Stimulated activated CD4-positive, alpha-beta T cell treated with anti-CD3 and anti-CD28 coated beads, Interleukin-1b, Interleukin-23, amount 100 ng/mL, for 1 hour (primary cell): ENCODE measurements at places on chromosomes 2 and 18.

- DNase-seq: no peak
Measured at GRCh38 chr2:31335921-31336585, 78.5 kb downstream of the XDH start.

DNA sequence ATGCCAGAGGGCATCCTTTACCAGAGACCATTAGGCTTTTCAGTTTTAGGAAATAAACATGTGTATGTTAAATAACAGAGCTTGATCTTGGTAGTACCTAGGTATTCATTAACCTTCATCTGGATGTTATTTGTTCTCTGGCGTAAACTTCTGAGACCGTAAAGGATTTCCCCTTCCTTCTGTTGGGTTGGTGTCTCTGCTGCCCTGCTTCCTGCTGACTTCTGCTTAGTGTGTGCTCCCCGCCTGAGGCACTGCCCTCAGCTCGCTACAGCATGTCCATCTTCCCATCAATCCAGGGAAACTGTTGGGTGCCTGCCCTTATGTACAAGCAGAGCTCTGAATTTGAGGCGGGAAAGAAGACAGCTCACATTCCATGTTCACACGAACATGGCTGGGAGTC lies 177.9 kb downstream of the TPGS2 start:
- DNase-seq: no peak

DNA sequence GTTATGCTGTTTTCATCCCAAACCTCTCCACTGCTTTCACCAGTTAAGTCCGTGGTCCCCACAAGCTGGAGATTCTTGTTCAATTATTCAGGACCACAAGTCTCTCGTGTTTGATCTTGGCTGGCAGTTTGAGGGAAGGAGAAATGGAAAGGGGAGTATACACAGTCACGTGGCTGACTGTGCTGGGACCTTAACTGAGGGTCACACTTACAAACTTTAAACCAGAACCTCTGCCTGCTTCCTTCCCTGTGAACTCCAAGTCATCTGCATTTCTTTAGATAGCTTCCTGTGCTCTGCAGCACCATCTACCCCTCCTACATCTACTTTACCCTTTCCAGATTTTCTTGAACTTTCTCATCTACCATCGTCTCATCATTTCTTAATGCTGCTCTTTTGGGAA lies 91.7 kb downstream of the ARHGEF4 start:
- no peak for DNase-seq

DNA sequence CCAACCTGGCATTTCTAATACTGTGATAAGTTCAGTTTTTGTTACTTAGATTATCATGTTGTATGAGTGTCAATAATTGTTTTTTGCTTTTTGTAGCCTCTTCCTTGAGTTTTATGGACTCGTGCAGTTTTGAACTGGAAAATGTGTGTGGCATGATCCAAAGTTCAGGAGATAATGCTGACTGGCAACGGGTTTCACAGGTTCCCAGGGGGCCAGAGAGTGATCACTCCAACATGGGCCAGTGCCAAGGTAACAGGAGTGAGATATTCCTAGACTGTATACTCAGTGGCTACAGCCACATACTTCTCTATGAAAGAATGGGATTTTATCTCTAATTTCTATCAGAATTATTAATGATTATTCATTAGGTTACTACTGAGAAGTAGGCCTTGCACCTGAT lies 18.2 kb downstream of the MEP1B start:
- DNase-seq: no peak

GRCh38 chr2:2742726-2743125 lies 411.7 kb upstream of the MYT1L start:
- no peak for DNase-seq

- DNase-seq: no peak
Measured at GRCh38 chr2:65227020-65227455, 593 bp upstream of the ACTR2 start.

GRCh38 chr2:217465100-217465499 lies 537.7 kb downstream of the TNS1 start:
- no peak for DNase-seq

DNA sequence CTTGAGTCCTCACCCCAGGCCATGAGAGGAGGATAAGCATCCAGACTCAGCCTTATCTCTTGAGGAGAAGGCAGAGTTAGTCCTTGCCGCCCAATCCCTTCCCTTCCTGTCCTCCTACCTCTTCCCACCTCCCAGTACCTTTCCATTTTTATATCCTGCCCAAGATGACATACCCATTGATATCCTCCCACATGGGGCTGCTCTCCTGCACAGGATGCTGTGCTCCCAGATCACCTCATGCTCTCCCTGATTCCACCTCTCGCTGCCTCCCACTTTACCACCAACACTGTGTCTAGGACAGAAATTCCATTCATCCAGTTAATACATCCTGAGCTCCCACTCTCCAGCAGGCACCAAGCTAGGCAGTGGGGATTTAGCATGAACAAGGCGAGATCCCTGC lies 182.4 kb downstream of the GFPT1 start:
- DNase-seq: no peak

- DNase-seq: no peak
Measured at GRCh38 chr2:71669628-71670429, 216.5 kb downstream of the DYSF start.

- no peak for DNase-seq
Measured at GRCh38 chr2:232411901-232412629, 5.4 kb downstream of the ALPG start.

GRCh38 chr2:207434306-207434705 lies 95.5 kb upstream of the CREB1 start:
- no peak for DNase-seq

DNA sequence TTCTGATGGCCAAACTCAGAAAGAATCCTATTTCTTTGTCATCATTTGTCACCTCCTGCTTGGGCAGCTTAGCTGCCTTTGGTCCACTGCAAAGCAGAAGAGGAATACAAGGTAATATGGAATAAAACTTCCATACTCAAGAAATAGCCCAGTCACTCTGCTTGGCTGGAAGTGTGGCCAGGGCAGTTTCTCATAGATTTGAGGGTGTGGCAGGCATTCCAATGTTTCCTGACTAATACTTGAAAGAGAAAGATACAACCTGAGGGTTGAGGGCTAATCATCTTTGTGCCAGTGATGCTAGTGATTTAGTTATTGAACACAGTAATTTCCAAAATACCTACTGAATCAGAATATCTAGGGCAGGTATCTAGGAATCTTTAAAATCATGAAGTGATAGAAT lies 83.1 kb downstream of the FAM161A start:
- DNase-seq: no peak

DNA sequence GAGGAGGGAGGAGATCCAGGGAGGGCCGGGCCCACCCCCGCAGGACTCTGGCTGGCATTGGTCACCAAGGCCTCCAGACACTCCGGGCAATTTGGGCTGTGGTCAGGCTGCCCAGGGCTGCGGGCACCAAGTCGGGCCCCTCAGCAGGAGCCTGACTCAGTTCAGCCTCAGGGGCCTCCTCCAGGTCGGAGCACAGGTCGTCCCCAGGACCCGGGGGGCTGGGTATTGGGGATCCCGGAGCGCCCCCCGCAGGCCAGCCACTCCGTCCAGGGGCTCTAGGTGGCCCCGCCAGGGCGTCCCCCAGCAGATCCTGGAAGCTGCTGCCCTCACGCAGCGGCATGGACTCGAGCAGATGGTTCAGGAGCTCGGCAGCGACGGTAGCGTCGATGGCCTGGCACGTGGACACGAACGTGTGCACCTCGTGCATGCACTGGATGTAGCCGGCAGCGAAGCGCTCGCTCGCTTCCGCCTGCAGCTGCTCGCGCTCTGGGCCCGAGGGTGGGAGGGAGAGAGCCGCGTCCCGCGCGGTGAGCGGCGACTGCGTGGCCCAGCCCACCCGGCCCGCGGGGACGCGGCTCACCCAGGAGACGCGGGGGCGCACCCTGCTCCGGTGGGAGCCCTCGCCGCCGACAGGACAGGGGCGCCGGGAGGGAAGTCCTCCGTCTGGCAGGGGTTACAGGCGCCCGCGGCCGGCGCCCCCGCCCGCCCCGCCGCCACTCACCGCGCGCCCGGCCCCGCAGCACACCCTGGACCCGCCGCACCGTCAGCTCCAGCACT lies 884 bp downstream of the HES6 start:
- no peak for DNase-seq

DNA sequence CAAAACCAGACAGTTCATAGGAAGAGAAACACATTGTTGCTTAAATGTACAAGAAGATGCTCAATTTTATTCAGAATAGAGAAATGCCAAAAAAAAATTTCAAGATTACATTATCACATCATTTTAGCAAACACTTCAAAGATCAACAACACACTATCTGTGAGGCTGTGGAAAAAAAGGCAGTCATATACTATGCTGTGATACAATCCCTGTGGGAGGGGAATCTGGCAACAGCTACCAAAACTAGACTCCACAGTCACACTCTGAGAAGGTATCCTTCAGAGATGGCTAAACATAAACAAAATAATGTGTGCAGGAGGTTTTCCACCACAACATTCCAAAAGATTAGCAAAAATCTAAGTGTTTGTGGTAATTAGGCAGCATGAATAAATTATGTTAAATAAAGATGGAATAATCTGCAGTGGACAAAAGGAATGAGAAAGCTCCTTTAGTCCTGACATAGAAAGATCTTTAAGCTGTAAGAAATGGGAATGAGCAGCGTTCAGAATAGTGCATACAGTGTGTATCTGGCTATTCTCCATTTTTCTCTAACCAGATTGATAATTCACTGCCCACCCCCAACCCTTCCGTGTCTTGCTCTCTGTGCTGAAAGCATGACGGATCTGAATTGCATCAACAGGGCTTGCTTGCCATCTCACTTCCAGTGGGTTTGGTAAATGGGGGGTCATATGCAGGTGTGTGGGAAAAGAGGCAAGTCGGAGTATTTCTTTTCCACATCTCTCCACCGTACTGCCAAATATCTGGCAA lies 329.6 kb downstream of the MBD2 start:
- DNase-seq: no peak

- DNase-seq: no peak
Measured at GRCh38 chr18:79883461-79884293, 67.8 kb downstream of the SLC66A2 start.

DNA sequence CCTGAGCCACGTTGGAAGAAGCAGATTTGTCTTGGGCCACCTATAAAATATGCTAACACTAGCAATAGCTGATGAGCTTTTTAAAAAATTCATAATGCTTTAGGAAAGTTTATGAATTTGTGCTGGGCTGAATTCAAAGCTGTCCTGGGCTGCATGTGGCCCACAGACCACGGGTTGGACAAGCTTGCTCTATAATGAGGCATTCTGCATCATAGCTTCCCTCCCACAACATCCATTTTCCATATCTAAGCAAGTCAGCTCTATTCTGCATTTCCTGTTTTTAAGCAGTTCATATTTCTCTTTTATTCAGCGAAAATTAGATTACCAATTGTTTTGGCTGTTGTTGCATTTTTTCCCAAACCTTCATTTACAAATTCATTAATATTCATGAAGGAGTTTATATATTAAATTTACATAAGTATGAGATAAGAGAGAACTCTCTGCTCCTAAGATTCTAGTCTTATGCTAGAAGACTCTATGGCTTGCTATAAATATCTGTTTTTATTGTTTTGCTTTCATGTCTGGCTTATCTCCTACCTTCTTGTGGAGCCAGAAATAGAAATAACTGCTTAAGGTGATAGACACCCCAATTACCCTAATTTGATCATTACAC lies 114.5 kb upstream of the HNRNPA3 start:
- DNase-seq: no peak

DNA sequence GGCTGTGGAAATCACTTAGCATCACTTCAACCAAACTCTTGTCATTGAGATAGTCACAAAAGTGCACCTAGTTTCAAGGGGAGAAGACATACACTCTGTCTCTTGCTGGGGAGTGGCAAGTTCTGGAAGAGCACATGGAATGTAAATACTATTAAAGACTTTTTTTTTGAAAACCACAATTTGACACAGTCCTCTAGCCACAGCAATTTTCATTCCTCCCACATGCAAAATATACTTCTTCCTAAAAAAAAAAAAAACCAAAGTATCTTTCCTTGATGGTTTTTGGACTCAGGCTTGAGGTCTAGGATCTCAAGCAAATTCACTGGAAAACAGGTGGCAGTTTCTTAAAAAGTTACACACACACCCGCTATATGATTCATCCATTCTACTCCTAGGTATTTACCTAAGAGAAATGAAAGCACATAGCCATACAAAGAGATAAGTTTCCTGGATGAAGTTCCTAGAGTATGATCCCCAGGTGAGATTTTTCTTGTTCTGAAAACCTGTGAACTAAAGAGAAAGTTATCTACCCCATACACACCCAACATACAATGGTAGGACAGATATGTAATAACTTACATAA lies 295.8 kb downstream of the SP3 start:
- DNase-seq: no peak

DNA sequence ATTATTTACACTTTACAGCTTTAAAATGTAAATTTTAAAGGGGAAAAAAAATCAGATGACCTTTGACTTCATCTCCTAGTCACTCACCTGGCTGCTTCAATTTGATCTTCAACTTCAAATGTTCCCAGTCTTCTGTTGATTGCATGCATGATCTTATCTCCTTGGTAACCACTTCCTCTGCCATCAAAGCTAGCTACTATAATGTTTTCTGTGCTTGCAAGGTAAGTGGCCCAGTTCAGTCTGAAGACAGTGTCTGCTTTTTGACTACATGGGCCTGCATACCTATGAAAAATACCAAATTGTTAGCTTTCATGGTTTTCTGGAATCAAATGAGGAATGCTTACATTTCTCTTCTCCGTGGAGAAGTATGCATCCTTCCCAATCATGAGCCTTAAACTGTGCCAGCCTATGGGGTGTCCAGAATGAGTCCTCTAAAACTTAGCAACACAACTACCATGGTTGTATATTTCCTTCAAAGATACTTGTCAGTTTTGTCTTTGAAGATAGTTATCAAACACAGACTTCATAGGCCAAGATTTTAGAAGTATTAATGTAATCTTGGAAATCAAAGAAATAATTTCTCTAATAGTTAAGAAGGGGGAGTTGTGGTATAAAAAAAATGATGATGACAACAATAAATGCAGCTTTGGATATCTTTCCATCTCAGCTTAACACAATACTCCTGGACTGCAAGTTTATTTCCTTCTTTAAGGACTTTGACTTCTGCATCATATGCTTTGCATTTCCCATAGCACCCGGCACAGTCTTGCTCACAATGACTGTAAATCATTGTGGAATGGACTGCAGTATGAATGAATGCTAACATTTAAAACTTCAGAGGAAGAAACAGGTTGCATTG lies 62.1 kb downstream of the DPP4 start:
- DNase-seq: no peak

DNA sequence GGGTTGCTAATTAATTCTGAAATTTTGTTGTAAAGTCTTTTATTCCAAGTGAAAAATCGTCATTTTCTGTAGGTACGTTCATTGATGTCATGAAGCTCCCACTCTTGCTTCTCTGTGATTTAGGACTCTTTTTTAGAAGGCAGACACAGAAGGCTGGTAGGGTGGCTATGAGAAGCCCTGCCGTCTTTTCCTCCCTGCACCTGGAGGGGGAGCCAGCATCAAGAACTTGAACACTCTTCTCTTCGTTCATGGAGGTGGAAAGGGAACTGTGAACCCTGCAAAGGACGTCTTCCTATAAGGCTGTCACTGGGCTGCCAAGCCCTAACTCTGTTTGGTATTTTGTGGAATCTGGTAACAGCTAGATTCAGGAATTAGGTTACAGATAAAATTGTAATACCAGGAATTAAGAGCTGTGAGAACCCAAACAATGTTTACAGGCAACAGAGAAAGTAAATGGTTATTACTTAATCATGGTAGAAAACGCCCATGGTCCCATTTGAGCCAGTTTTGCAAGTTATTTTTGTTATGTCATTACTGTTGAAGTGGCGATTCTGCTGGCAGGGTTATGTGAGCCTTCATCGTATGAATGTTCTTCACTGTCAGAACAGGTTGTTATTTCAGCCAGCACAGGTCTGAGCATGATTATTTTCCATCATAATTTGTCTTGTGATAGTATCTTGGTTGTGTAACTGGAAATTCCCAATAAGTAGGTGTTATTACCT lies 112.2 kb downstream of the OSBPL6 start:
- DNase-seq: no peak

- no peak for DNase-seq
Measured at GRCh38 chr2:152354069-152354755, 19.2 kb downstream of the FMNL2 start.
